ENCODE measurements at places on chromosomes 3 and 15.

- no peak for DNase-seq
Measured at GRCh38 chr3:50269977-50270413, 1.0 kb downstream of the SEMA3B start.

DNA sequence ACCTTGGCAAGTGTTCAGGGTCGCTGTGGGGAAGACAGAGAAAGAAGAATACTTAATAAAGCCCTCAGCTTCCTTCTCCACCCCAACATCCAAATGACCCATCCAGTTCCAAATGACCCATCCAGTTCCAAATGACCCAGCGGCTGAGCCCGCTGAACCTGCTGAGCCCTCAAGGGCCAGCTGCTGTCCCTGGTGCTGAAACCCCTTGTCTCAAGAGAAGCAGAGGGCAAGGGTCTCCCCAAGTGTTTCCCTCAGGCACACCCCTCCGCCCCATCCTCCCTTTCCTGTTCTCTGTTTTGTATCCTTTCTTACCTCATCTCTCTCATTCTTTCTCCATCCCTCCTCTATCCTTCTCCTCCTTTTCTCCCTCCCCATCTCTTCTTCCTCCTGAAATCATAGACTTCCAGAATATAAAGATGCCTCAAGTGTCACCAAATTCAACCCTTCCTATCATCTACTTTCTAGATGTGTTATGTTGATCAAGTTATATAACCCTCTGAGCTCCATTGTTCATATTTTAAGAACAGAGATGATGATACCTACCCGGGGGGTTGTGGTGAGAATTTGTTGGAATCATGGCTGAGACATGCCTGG, 29.0 kb downstream of the CCDC33 start:
- no peak for DNase-seq

GRCh38 chr3:63878394-63879060, 14.9 kb downstream of the ATXN7 start:
- DNase-seq = no peak

GRCh38 chr15:98599909-98600691, 48.2 kb upstream of the IGF1R start:
- DNase-seq = peak; percentile 5

DNA sequence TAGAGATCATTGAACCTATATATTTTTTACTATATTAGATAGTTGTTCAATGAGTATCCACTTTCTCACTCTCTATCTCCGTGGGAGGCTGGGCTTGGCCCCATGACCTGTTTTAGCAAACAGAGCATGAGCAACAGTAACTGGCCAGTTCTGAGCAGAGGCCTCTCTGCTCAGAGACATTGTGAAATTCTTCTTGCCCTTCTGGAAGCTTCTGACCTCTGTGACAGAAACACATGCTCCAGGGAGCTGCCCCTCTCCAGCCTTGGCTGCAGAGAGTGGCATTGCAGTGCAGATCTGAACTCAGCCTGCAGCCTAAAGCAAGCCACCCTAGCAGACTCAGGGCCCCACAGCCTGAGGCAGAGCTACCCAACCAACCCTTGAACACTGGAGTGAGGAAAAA, 20.5 kb downstream of the FAM240A start:
- no peak for DNase-seq

GRCh38 chr15:85750319-85751290, 44.1 kb downstream of the KLHL25 start:
- DNase-seq = no peak

- no peak for DNase-seq
Measured at GRCh38 chr15:28904541-28905315, 19.0 kb downstream of the APBA2 start.

DNA sequence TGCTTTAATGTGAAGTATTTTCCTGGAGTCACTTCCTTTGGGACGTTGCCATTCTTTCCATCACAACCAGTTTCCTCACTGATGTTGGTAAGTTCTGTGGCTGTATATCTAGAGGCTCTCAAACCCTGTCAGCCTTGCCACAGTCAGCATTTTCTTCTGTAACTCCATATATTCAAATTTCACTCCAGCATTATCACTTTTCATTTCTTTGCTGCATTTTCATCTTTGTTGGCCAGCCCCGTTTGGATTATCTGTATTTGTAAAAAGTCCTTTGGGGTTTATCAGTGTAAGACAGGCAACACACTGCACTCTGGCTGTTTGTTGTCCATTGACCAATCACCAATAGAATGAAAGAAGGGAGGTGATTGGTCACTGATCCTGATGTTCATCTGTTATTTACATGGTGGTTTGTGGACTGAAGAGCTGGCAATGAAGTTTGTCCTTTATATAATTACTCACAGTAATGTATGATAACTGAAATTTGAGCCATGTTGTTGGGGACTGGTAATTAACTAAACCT, 20.3 kb downstream of the GMPS start:
- no peak for DNase-seq

DNA sequence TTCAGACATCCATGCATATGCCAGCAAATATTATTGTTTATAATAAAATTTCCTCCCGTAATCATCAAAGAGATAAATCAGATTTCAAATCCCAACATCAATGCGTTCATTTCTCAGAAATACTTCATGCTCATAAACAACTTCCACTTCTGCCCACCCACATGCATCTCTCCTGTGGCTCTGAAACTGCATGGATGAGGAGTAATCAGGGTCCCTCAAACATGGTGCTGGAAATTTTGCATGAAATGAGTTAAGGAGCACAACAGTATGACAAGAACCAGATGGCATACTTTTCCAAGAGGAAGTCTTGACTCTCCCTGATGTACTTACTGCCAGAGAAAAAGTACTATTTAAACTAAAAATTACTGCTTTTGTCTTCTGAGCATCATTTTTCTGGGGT, 26.9 kb upstream of the MFSD1 start:
- DNase-seq = no peak

- no peak for DNase-seq
Measured at GRCh38 chr3:195580744-195581443, 2.8 kb downstream of the APOD start.

DNA sequence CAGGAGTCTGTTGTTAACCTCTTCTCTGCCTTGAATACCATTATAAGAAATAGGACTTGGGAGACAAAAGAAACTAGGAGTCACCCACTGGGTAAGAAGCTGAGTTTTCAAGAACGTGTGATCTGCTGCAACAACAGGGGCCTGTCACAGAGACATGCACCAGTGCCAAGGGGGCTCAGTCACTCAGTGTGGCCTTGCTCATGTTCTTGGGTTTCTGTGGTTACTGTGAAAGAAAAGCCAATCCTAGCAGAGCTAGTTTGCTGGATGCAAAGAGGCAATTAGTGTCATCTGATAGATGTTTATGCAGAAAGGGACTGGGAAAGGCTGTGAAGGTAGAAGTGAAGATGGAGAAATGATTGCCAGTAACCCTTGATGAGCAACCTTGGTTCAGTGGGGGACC, 126.3 kb downstream of the IQCH start:
- DNase-seq = no peak

GRCh38 chr15:47711655-47712054, 5.7 kb upstream of the SEMA6D start:
- no peak for DNase-seq

DNA sequence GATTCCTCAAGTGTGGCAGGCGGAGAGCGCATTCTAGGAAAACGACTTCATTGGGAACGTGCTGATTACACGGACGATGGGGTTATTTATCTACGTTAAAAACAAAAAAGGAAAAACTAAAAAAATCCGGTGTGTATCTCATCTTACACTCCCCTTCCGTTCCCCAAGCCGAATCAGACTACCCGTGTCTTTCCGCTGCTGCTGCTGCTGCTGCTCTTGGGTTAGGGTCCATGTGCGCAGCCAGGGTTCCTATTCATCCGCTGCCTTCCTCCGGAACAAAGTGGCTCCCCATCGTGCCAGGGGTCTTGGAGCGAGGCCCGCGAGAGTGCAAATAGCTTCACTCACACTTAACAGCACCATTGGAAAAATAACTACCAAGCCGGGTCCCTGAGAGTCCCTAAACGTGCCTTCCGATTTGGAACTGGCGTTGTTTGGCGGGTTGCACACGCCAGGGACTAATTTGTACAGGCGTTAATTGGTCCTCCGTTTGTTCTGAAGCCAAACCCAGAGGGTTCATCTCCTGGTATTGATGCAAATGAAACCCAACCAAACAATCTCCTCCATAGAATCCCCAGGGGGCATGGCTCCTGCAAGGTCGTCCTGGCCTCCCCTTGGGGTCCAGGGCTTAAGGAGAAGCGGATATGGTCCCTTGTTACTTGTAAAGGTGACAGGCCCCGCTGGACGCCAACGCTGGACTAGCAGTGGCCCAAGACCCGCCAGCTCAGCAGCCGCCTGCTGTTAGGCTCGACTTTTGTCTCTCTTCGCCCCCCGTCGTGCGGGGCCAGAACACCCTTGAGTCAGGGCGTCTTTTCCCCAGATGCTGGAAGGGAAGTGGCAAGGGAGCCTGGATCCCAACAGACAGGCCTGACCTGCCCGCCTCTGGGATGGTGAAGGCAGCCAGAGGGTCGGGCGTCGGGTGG, 11.0 kb upstream of the ONECUT1 start:
- DNase-seq = no peak

- no peak for DNase-seq
Measured at GRCh38 chr3:42013691-42014457, 52.0 kb upstream of the ULK4 start.

GRCh38 chr3:122875547-122876127, 80.8 kb downstream of the SLC49A4 start:
- no peak for DNase-seq

DNA sequence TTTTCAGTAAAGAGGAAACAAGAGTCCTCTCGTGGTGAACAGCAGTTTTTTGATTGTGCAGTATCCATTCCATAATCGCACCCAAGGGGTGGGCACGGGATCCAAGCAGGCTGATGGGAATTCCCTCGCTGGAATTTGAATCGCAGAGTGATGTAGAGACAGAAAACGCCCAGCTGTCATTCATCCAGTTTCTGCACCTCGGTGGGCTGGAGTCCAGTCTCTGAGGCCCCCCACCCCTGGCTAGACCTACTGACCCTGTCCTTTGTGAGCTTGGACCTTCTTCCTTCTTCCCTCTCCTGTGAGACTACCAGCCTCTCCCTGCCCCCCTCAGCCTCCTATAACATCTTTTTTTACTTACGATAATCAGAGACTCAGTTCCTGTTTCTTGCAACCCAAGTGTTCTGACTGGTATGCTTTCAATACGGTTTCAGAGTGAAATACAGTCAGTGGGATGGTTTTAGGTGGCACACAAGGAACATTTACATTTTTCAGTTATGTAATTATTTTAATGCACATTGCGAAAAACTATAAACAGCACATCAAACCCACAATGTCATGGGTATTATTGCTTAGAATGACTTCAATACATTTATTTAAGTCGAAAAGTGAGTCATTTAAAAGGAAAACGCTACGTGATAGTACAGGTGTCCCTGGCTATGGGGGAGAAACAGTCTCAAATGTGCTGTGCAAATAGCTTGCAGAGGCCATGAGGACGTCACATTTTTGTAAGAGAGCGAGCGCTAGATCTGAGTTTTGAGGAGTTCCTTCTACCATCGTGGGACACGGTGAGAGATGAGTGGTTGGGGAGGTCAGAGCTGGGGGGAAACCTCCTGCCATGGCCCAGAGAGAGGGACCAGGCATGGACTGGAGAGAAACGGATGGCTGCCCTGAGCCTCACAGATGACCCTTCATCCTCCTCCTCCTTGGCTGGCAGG, 37.5 kb upstream of the CHST2 start:
- DNase-seq = no peak

GRCh38 chr3:157919319-157919887, 186.8 kb downstream of the SHOX2 start:
- DNase-seq = no peak
